Fibroblast of upper back skin (primary cell): ENCODE measurements at places on chromosomes 3 and 15.

GRCh38 chr3:58044691-58045483 lies 36.7 kb downstream of the FLNB start:
- peak; percentile 63 for DNase-seq

- no peak for DNase-seq
Measured at GRCh38 chr15:88401996-88402656, 65.1 kb downstream of the MRPL46 start.

- DNase-seq, result no peak
Measured at GRCh38 chr15:68734352-68734751, 86.3 kb downstream of the ANP32A start.

DNA sequence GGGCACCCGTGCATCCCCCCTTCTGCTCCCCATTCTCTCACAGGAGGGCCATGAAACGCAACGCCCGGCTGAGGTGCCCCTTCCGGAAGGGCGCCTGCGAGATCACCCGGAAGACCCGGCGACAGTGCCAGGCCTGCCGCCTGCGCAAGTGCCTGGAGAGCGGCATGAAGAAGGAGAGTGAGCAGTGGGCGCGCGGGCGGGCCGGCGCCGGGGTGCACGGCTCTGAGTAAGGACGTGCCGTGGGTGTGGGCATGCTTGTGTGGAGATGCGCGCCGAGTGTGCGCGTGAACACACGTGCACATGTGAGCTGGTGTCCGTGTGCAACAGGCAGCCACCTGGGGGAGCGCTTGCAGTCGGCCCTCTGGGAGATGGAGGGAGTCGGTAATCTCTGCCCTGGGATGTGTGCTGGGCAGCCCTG lies 28.1 kb downstream of the NR1I2 start:
- peak; percentile 34 for DNase-seq

DNA sequence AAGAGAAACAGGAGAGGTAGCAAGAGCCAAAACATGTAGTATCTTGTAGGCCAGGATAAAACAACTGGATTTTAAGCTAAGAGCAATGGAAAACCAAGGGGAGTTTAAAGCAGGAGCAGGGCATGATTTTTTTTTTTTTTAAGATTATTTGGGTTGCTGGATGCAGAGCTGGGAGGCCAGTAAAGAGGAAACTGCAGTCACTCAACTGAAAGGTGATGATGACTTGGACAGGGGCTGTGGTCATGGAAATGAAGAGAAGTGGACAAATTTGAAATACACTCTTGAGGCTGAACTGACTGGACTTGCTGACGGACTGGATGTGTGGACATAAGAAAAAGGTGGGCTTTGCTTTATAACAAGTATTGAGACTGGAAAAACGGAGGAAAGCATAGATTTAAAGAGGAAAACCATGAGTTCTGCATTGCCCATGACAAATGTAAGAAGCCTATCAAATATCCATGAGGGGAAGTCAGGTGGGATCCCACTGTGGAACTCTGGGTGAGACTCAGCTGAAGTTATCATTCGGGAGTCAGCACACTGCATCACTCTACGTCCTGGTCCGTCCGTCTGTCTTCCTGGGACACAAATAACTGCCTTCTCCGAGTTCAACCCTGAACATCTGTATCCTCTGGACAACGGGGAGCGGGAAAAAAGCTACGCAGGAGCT lies 688 bp downstream of the XPC start:
- no peak for DNase-seq

- no peak for DNase-seq
Measured at GRCh38 chr15:31108836-31109235, 7.3 kb upstream of the TRPM1 start.

DNA sequence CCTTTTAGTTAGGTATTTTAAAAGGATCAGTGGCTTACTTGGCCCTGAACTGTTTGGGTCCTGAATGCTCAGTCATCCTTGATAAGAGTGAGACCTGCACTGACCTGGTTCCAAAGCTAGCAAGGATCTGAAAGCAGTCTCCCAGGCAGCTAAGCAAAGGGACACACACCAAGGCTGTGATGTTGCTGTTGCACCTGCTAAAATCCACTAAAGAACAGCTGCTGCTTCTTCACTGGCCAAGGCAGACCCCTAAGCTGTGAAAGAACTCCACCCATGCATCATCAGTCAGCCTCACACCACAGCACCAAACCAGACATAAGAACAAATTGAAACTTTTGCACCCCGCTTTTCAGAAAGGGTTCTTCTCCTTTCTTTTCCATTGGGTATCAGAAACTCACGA lies 213.4 kb upstream of the STT3B start:
- no peak for DNase-seq

DNA sequence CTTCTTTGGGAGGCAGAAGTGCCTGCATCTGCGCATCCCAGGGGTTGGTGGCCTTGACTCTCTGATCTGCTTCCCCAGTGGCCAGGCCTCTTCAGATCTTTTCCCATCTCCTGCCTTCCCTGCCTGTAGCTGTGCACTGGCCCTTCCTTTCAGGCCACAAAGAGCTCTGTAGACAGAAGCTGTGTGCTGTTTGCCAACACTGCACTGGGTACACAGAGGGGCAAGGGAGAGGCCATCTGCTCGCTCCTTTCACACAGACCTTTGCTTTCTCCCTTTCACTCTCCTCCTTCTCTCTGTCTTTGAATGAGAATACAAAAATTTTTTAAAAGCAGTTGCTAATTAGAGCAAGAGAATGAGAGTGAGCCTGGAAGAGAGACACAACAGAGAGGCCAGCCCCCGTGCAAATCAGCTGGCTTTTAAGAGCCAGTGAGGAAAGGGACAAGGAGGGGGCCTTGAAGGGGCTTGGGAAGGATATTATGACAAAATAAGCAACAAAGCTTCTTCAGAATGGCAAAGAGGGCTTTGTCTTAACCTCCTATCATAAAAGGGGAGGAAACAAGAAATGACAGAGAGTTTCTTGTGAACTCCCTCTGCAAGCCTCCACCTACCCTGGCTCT lies 170.9 kb downstream of the EPHB1 start:
- no peak for DNase-seq

DNA sequence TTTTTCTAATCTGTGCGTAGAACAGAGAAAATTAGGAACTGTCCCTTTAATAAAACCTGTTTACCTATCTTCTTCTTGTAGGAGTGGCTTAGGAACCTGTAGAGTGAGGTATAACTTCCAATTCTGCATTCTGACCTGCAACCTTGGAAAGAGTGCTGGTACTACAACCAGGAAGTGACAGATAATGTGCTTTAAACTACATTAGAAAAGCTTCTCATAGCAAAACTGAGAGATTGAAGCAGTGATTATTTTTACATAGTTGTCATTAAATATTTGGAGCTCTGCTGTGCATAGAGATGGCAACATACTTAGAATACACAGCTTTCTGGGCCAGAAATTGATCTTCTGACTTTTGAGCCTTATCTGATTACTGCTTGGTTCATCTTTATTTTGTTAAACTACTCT lies 50.4 kb upstream of the ZDHHC23 start:
- no peak for DNase-seq

- DNase-seq, result no peak
Measured at GRCh38 chr3:49942651-49943050, 2.7 kb downstream of the RBM6 start.

DNA sequence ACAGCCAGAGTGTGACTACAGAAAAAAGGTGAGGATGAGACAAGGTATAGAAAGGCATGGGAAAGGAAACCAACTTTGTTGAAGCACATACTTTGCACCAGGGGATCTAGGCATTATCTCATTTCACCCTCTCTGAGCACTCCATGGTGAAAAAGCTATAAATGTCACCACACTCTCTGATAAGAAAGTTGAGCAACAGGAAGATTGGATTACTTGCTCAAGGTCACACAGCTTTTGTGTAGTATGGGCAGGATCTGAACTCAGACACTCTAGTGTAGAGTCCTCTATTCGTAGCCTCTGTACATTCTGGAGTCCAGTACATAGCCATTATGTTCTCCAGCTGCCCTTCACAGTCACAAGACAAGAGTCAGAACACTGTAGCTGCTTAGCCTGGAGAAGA lies 163.4 kb upstream of the SEMA6D start:
- no peak for DNase-seq

GRCh38 chr3:42674146-42674545 lies 11.2 kb upstream of the KLHL40 start:
- peak; percentile 25 for DNase-seq

DNA sequence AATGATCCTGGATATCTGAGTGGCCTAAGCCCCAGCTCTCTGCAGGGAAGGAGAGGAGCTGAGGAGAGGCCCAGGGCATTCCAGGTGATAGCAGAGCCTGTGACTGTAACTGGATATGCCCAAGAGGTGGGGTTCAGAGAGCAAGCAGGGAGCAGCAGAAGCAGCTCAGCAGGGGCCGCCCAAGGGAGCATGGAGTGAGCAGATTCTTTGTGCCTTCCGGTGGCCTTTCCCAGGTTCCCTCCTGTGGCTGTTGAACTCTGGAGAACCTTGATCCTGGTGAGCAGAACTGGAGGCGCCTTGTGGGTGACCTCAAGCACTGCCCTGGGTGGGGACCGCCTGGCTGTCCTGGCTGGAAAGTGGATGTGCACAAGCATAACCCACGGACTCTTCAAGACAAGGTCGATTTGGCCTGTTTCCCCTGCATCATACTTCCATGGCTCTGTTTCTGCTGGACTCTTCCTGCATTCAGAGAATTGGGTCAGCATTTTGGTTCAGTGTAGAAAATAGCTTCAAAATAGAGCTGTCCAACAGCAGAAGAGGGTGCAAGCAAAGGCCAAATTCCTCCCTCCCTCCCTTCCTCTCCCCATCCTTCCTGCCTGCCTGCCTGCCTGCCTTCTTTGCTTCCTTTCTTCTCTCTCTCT lies 76.1 kb downstream of the ARNT2 start:
- peak; percentile 68 for DNase-seq

DNA sequence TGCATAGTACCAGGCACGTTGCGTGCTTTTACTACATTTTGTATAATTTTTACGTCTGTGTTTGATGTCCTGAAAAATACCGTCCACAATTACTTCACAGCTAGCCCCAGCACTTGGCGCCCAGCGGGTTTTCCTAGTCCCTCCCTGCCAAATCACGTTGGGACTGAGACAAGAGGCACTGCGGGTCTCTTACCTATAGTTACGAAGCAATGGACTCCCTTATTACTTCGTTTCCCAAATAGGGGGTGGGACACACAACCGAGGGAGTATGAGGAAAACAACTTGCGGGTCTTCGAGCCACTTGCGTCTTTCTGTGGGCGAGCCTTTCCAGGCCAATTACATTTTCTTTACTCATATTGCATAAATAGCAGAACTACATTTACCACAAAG lies 620 bp upstream of the CMSS1 start:
- DNase-seq, result no peak

DNA sequence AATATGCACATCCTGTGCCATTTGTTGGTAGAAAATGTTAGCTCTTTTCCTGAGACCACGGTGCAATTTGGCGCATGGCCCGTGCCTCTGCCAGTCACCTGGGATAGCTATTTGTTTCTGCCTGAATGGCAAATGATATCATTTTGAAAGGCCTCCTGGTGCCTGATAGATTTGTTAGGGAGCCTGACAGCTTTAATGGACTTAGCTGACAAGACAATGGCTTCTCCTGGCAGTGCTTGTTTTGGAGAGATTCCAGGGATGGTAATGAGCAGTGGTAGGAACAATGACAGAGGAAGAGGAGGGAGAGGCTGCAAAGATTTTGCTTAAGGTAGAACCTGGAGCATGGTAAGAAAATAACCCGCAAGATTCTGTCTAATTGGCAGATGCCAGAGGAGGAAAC lies 268.5 kb downstream of the CLSTN2 start:
- no peak for DNase-seq

DNA sequence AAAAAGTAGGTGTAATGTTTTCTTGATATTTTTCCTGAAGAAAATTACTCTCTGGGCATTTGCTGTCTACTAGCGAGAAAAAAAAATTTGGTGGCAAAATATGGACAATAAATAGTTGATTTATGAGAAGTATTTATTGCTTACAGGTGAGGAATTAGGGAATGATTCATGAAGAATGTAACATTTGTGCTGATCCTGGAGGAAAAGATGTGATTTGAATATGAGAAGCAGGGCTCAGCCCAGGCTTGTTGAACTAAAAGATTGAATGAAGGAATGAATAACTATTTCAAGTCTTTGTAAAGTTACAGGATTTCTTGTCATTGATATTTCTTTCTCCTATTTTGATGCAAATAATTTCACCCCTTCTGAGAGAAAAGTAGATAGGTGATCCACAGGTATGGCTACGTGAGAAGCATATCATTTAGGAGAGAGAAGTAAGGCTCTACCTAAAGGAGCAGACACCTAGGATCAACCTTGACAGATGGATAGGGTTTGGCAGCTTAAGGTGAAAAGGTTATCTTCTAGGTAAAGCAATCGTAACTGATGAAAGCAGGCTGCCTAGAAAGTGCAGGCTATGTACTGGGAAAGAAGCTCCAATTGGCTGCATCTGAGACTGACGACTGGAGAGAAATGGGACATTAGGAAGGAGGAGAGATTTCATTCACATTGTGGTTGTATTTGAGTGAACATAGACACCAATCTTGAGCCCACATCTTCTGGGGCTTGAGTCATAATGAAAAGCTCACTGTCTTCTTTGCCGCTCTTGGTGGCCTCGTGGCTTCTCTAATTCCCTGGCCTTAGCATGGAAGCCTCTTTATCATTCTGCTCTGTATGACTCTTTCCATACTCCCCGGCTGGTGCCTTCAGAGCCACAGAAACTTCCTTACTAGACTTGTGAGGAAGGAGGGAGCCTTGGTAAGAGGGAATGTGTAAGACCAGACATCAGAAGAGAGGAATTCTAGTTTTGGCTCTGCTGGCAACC lies 106.5 kb downstream of the P3H2 start:
- DNase-seq, result peak; percentile 47

- DNase-seq, result no peak
Measured at GRCh38 chr15:42046597-42046996, 25.8 kb upstream of the PLA2G4E start.

GRCh38 chr3:129735638-129736037 lies 129.2 kb upstream of the PLXND1 start:
- no peak for DNase-seq

DNA sequence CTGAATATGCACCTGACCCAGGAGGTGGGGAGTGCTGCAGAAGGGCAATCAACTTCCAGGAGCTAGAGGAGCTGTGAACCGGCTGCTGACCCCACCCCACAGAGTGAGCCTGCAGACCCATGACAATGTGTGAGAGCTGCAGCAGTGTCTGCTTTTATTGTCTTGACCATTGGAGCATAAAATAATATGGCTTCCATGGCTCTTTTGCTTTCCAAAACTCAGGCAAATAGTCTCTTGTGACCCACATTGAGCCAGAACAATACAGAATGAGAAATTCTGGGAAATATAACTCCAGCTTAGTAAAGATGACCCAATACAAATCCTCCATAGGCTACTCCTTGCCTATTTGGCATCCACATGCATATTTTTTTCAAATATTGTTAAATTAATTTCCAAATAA lies 309.6 kb downstream of the PYDC2 start:
- no peak for DNase-seq

GRCh38 chr3:107408513-107408912 lies 31.3 kb downstream of the CCDC54 start:
- no peak for DNase-seq

GRCh38 chr15:60391722-60392315 lies 6.0 kb downstream of the ANXA2 start:
- no peak for DNase-seq

DNA sequence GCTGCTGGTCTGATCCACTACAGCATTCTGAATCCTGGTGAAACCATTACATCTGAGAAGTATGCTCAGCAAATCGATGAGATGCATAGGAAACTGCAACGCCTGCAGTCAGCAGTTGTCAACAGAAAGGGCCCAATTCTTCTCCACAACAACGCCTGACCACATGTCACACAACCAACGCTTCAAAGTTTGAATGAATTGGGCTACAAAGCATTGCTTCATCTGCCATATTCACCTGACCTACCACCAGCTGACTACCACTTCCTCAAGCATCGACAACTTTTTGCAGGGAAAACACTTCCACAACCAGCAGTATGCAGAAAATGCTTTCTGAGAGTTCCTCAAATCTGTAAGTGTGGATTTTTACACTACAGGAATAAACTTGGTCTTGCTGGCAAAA lies 54.7 kb upstream of the C2CD4B start:
- DNase-seq, result no peak
